ENCODE measurements at places on chromosomes 4 and X. TPM values are rescaled to one million over a fixed set of nuclear protein-coding genes. Genes with fewer than 3 reads are reported as not detected.

The BMX gene
- total RNA-seq = not detected

DNA sequence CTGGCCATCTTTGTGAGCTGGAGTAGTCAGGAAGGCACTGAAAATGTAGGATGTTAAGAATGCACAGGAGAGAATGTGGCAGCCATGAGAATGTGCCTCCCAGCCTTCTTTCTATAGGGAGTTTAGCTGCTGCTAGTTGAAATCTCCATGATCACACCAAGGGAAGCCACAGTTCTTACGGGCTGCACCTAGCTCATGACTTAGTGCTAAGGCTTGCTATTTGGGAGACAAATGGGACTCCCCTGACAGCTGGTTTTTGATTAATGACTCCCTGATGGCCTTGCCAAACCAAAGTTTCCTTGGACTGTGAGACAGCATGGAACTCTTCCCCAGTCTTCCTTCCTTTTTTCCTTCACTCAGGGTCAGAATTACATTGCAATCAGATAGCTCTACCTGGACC lies 9.2 kb downstream of the CTSO start:
- no peak for DNase-seq

The WDFY3 gene
- total RNA-seq = 64.5 TPM

The KIF4A gene
- total RNA-seq = 5.6 TPM

DNA sequence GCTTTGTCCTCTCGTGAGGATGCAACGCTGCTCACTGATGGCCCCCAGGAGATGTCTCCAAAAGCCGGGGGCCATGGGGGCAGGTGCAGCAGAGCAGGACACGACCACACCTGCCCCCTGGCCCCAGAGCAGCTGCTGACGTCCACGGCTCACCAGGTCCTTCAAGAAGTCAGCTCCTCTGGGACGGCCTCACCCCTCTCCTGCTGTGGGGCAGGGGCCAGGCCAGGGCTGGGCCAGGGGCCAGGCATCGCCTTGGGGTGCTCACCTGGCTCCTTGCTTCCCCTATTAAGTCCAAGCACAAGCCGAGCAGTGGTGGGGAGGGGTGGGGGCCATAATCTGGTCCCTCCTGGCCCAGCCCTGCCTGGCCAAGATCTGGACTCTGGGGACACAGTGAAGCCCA lies 28.6 kb upstream of the MXD4 start:
- no peak for DNase-seq

GRCh38 chr4:152063621-152064240 lies 302.9 kb upstream of the GATB start:
- DNase-seq = no peak

The SATL1 gene
- not detected for total RNA-seq

- DNase-seq = no peak
These were observed 526.6 kb upstream of the SLIT2 start for GRCh38 chr4:19725130-19725529.

- peak; percentile 6 for DNase-seq
These were observed 64.1 kb upstream of the GPM6A start for GRCh38 chr4:175875993-175876771.

- DNase-seq = peak; percentile 39
These were observed 175.6 kb upstream of the GPC4 start for GRCh38 chrX:133590703-133591505.

The MAGEA11 gene
- not detected for total RNA-seq

DNA sequence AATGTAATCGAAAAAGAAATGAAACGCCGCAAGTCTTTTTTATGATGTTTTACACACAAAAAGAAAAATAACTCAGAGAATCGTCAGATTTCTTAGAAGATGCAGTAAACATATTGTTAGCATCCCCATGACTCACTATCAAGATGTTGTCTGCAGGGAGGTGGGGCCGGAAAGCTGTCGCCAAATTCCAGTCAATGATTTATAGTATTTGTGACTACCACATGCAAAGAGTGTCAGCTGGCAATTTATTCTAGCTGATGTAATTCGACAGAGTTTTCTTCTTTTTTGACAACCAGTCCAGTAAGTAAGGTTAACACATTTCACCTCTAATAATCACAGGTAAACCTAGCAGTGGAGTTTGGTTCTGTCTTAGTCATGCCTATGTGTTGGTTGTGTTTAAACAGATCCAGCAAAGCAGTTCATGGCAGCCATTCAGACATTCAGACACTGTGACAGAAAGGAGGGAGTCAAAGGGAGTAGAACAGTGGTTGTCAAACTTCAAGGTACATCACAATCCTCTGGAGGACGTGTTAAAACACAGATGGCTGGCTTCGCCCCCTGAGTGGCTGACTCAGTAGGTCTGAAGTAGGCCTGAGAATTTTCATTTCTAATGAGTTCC lies 19.8 kb upstream of the PPP1R2C start:
- no peak for DNase-seq

The NSG1 gene
- total RNA-seq = under 0.01 TPM

DNA sequence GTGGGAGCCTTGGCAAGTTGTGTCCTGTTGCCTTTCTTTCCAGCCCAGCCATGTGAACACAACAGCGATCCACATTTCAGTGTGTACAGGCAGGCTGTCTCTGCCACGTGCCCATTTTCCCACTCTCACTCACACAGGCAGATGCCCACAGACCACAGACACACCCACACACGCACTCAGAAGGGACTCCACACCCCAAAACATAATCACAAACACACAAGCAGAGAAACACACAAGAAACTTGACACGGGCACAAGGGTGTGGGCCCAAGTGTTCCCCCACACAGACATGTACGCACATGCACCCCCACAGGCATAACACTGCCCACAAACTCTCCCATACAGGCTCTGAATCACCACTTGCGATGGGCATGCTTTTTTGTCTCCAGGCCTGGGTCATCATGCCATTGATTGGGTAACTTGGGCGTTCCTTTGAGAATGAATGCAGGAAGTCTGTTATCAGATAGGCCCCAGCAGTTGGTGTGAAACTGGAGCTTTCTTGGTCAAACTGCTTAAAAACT lies 84.3 kb downstream of the NBDY start:
- DNase-seq = peak; percentile 78

- DNase-seq = no peak
These were observed 39.3 kb downstream of the HMX1 start for GRCh38 chr4:8832113-8832915.

The TMPRSS11A gene
- not detected for total RNA-seq

DNA sequence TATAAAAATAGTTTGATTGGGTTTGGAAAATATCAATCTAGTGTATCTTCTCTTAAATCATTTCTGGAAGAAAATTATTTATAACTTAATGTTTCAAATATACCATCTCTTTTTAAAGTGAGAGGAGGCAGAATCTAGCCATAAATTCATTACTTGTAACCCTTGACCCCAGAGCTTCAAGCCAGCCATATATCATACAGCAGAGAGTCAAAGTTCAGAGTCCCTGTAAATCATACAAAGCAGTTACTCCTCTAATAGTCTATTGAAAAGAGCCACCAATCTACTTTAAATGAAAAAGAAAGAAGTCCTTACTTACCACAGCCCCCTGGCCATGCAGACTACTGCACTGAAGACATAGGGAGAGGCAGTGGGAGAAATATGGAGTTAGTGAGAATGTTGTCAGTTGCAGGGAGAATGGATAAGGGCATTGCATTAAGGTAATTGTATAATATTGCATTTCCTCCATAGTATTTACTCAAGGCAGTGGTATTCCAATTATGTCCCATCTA lies 229.5 kb downstream of the NKX6-1 start:
- DNase-seq = no peak

- no peak for DNase-seq
These were observed 111.3 kb downstream of the MAGEE1 start for GRCh38 chrX:76538860-76539259.

The DNAAF6 gene
- total RNA-seq = not detected

DNA sequence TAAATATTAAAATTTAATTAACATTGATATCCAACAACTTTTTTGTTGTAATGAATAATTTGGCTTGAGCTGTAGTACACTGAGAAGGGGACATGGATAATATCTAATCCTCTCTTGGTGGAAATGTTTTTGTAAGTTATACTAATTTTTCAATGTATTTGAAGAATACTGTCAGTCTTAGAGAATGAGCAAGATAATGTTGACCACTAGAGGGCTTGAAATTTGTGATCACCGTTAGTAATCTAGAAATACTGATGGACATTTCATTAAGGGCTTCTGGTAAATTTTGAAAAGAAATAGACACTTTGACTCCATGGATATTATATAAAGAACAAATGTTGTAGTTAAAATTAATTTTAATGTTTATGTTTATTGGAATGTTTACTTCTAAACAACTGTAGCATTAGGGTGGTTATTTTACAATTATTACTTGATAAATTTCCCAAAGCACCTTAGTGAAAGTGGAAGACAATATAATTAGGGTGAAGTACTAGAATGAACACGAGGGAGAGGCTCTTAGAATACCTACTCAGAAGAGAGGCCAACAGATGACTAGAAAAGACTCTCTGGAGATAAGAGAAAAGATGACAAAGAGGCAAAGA lies 20.0 kb upstream of the CAMK2D start:
- peak; percentile 72 for DNase-seq

- no peak for DNase-seq
These were observed 50.0 kb upstream of the AFAP1 start for GRCh38 chr4:7989654-7990053.

The CCDC120 gene
- 0.51 TPM for total RNA-seq

The GAGE13 gene
- not detected for total RNA-seq

The CABS1 gene
- total RNA-seq = not detected

DNA sequence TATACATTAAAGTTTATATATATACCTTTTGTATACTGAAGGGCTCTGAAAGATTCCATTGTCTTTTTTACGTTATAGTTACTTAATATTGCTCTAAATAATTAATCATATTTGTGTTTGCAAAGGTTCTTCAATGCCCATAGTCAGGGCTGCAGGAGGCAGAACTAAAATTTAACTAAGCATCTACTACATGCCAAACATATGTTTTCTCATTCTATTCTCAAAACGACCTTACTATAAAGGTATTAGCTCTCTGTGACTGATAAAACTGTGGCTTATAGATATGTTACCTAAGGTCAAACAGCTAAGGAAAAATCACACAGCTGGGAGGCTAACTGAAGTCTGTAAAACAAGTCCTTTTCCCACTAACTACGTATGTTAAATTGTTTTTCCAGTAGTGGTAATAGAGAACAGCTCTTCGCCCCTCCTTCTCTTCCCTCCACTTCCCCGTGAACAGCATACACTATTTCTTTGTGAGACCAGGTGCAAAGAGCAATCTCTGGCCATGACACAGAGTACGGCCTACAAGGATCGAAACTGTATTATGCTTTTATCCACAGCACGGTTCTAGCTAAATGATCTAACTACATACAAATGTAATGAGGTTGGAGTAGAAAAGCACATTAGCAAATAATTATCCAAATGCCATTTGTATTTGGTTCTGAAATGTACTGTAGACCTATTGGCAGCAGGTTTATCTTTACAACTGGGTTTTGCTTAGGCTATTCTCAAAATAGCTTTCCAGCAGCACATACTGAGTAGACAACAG lies 1.7 kb downstream of the CNOT6L start:
- DNase-seq = no peak

DNA sequence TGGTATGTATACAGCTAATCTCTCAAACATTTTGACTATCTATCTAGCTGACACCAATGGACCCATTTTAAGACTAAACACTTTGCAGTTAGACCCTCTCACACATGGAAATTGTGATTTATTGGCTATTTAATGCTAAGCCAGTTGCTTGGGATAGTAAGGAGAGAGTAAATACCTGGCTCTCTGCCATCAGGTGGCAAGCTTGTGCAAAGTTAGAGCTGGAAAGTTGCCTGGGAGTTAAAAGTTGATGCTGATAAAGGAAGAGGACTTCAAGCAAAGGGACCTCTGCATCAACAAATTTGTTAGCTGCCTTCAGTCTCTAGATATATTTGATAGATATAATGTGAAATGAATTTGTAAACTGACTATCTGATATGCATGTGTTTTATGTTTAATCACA lies 61.1 kb downstream of the PACRGL start:
- no peak for DNase-seq

- no peak for DNase-seq
These were observed 634.7 kb upstream of the FAM241A start for GRCh38 chr4:111510535-111510934.

The TRO gene
- total RNA-seq = 13.0 TPM

- DNase-seq = peak; percentile 3
These were observed 19.6 kb downstream of the TMEM31 start for GRCh38 chrX:103730147-103730795.

GRCh38 chr4:57943682-57944081 lies 833.5 kb upstream of the IGFBP7 start:
- DNase-seq = no peak

DNA sequence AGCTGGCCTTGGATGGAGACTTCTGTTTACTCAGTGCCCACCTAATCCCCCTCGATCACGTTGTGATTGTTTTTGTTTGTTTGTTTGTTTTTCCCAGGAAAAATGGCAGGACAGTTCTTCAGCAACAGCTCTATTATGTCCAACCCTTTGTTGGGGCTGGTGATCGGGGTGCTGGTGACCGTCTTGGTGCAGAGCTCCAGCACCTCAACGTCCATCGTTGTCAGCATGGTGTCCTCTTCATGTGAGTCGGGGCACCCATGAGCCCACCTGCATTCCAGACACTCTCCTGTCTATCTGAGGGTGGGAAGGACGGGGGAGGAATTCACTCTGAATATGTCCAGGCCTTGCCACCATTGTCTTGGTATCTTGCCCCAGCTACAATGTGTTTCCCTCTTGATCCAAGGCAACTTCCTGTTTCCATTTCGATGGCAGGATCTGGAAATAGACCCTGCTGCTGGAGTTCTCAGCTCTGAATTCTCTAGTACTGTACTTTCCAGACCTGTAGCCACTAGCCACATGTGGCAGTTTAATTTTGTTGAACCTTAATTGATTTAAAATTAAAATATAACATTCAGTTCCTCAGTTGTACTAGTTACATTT lies 10.5 kb downstream of the SLC34A2 start:
- no peak for DNase-seq

DNA sequence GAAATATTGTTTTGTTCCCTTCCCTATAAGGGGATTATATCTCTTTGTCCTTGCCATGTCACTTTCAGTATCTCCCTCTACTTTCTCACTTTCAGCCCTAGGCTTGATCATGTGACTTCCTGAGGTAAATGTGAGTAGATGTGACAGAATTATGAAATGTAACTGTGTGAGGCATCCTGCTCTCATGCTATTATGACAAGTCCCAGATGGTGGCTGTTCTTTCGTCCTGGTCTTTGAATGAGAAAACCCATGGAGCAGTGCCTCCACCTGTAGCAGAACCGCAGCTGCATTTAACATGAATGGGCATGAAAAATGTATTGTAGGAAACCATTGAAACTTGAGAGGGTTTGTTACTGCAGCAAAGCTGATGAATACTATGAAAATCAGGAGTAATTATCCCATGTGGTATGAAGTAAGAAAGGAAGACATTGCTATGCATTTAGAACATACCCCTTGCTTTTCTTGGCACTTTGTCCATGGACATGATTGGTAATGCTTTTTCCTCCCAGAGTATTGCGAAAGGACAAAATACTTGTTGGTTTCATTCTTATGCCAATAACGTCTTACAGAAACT lies 202.2 kb upstream of the GPRIN3 start:
- peak; percentile 77 for DNase-seq

DNA sequence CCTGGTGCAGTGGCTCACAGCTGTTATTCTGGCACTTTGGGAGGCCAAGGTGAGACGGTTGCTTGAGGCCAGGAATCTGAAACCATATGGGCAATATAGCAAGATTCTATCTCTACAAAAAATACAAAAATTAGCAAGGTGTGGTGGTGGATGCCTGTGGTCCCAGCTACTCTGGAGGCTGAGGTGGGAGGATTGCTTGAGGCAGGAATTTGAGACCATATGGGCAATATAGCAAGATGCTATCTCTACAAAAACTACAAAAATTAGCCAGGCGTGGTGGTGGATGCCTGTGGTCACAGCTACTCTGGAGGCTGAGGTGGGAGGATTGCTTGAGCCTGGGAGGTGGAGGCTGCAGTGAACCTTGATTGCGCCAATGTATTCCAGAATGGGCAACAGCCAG lies 2.3 kb downstream of the ADGRG4 start:
- DNase-seq = no peak

The UCP1 gene
- not detected for total RNA-seq

The FABP2 gene
- not detected for total RNA-seq
